ENCODE measurements at places on chromosomes 3 and 15.

- no peak for DNase-seq
Measured at GRCh38 chr15:100341239-100341749, 481 bp downstream of the ADAMTS17 start.

DNA sequence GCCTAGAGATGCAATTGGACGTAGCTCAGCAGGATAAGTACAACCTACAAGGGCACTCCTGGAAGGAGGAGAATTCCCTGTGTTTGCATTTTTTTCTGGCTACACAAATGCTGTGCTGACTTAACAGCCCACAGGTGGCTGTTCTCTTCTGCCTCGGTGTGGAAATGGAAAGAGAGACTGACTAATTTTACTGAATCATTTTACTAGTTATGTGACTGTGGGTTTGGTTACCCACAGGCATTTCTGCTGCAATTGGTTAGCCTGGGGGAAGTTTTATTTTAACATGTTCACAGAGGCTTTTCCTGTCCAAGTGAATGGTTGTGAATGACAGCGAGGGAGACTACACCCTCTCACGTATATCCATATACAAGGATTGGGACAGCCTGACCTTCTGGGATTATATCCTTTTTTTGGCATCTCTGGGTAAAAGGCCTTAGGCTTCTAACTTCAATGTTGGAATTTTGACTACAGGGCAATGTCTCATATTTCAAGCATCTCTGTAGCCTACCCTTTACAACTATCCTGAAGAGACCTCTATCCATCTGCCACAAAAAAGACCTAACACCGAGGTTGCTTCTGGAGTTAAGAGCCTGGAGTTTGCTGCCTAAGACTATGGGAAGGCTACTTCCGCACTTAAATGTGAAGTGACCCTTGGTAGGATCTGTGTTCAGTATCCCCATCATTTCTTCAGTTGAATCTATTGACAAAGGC, 67.2 kb upstream of the TP63 start:
- DNase-seq: peak; percentile 83

GRCh38 chr3:117629505-117629904, 919.9 kb downstream of the TUSC7 start:
- DNase-seq: no peak

GRCh38 chr3:67819447-67819846, 165.0 kb upstream of the SUCLG2 start:
- no peak for DNase-seq

GRCh38 chr3:15800327-15800726, 2.5 kb upstream of the ANKRD28 start:
- DNase-seq: no peak

DNA sequence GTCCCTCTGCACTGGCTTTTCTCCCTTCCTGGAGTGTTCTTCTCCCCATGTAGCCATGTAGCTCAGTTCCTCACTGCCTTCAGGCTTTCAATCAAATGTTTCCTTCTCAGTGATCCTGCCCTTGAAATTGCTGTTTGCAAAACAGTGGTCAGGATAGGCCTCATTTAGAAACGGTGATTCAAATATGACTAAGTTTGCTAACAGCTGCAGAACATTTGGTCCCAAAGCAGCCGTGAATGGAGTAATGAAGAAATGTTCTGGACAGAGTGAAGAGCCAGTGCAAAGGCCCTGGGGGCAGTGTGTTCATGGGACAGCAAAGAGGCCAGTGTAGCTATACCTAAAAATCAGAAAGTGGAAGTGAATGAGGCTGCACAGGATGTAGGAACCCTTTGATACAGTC, 223.4 kb downstream of the FEZF2 start:
- no peak for DNase-seq

- DNase-seq: no peak
Measured at GRCh38 chr3:157128771-157129681, 30.9 kb downstream of the CCNL1 start.

GRCh38 chr3:135228201-135228600, 433.1 kb downstream of the EPHB1 start:
- DNase-seq: no peak

- DNase-seq: no peak
Measured at GRCh38 chr3:59319442-59319841, 269.6 kb upstream of the CFAP20DC start.

- no peak for DNase-seq
Measured at GRCh38 chr15:99485153-99485961, 80.4 kb upstream of the MEF2A start.

DNA sequence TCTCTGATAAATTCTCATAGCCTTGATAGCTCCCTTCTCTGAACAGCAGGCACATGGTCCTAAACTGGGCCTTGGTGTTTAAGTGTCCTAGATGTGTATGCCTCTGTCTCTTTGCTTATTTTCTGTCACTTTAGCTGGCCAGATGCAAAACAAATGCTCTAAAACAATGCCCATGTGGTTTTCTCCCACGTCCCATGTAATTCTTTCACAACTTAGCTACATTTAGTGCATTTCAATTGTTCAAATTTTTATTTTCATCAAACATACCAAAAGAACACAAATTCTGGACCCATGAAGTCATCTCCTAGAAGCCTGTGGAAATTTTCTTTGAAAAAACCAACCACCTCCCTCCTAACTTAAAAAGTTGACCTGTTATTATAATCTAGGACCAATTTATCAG, 491.3 kb upstream of the AGTR1 start:
- DNase-seq: no peak

GRCh38 chr3:50154476-50154839, 666 bp upstream of the SEMA3F start:
- no peak for DNase-seq

DNA sequence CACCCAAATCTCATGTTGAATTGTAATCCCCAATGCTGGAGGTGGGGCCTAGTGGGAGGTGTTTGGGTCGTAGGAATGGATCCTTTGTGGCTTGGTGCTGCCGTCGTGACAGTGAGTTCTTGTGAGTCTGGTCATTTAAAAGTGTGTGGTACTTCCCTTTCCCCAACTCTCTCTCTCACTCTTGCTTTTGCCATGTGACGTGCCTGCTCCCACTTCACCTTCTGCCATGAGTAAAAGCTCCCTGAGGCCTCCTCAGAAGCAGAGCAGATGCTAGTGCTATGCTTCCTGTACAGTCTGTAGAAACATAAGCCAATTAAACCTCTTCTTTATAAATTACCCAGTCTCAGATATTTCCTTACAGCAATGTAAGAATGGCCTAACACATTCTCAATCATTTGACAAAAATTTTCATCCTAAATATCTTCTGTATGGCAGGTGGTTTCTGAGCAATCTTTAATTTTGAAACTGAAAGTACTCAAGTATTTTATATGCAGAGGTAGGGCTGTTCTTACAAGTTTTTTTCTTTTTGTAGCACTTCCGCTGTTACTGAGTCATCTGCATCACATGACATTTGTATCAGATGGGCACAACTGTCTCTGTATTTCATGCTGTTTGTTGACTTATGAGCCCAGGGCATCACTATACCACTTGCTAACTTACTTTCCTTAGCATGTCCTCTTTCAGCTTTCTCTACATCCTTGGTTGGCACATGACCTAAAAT, 8.8 kb downstream of the RPL39L start:
- DNase-seq: peak; percentile 52

DNA sequence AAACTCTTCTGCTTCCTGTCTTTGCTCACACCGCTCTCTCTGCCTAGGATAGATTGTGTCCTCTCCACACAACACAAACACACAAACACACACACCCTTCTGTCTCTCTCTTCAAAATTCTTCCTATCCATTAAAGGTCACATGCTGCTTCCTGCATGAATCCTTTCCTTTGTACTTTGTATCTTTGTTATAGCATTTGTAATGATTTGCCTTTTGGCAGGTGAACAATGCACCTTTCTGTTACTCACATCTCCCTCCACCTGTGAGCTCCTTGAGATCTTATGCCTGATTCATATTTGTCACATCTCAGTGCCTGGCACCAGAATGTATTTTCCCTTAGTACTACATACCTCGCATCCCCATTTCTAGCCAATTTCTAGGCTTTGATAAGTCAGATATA, 251.4 kb upstream of the UMPS start:
- no peak for DNase-seq

- DNase-seq: no peak
Measured at GRCh38 chr3:134693804-134694203, 43.0 kb upstream of the KY start.

DNA sequence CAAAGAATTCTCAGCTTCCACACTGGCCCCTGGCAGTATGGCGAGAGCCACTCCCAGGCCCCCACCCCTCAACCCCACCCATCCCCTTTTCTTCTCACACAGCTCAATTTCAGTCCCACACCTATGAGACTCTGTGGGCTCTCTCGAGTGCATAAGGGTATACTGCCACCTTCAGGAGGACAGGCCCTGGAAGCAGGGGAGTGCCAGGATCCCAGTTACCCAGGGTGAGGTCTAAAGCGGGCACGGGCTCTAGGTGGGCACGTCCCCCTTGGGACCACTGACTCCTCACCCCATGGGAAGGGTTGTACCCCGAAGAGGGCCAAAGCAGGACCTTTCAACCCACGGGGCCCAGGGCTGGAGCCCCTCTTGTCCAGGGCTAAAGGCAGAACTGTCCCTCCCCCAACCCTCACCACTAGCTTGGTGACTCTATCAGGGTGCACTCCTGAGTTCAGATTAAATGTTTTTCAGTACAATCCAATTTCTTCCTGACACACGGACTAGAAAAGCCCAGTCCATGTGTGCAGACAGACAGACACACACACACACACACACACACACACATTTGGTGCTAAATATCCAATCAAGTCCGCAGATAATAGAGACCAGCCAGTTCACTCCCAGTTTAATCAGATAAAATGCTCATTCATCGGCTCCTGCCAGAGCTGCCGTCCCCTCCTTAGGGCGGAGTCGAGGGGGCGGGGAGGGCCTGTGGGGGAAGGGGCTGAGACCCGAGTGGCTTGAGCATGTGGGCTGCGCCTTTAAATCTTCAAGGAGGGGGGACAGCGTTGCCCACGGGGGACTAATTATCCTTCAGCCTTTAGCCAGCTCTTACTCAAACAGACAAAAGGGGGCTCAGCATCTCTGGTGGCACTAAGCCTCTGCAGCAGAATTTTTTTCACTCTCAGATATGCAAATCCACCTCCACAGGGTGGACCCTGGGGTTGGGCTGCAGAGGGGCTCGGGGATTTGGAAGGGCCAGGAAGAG, 59.3 kb downstream of the CYP11A1 start:
- DNase-seq: peak; percentile 84

- DNase-seq: no peak
Measured at GRCh38 chr3:187293516-187294430, 2.2 kb upstream of the MASP1 start.

DNA sequence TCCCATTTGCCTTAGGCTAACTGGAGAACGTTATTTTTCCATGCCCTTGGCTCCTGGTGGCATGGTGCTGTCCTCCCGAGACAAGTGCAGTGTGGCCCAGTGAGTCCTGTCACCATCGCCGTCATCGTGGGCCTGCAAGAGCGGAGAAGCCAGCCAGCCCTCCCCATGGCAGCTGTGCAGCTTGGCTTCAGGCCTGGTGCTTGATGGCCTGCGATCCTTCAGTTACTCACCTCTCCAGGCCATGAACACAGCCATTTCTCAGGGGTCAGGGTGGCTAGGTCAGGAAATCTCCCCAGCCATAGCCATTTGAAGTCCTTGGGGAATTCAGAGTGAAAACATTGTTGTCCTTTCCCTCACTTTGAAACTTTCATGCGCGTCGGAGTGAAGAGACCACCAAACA, 189.0 kb upstream of the RGMA start:
- no peak for DNase-seq

DNA sequence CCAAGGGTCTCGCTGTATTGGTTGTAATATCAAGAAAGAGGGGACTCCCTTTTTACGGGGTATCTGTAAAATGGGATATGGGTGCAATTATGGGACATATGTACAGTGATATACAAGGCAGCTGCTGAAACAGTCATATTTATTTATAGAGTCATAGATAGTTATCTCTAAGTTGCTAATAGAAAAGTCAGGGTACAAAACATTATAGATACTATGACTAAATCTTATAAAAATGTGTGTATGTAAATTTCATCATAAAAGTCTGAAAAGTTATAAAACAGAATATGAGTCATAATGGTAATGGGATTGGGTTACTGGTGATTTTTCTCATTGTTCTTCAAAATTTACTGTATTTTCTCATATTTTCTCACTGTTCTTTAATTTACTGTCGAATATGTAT, 344.9 kb upstream of the SLCO3A1 start:
- DNase-seq: peak; percentile 50

- no peak for DNase-seq
Measured at GRCh38 chr3:187027531-187028278, 97.4 kb downstream of the ST6GAL1 start.

GRCh38 chr3:146781059-146781458, 175.9 kb upstream of the PLSCR5 start:
- DNase-seq: no peak

DNA sequence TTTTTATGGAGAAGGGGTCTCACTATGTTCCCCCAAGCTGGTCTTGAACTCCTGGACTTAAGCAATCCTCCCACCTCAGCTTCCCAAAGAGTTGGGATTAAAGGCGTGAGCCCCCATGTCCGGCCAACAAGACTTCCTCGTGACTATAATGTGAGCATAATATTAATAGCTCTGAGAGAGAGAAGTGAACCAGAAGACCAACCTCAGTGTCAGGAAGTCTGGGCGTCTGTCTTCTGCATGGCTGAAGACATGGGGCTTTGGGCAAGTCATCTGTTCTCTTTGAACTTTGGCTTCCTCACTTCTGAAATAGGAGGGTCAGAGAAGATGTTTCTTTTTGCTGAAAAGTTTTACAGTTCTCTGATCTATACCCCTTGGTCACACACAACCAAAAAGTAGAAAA, 92.1 kb downstream of the SLC49A4 start:
- DNase-seq: no peak
